ENCODE measurements at places on chromosomes 7 and 10. TPM values are rescaled to one million over a fixed set of nuclear protein-coding genes. Genes with fewer than 3 reads are reported as not detected.

DNA sequence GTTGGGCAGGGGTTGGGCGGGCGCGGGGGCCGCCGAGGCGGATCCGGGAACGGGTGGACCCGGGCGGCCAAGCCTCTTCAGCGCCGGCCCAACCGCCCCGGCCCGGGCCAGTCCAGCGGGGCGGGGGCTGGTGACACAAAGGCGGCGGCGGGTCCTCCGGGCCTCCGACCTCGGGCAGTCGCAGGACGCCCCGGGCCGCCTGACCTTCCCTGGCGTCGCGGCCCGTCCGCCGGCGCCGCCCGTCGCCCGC, 54.2 kb downstream of the METTL2B start:
- no peaks in the 10 kb centered on the region for H3K27me3 ChIP-seq
- peak overlapping the region; percentile 92 for H3K27ac ChIP-seq
- H3K4me1 ChIP-seq, result no peaks in the 10 kb centered on the region
- DNase-seq, result peak; percentile 33
- peak overlapping the region; percentile 69 for H3K4me3 ChIP-seq
- H3K36me3 ChIP-seq, result peaks cover 7% of the 10 kb centered on the region

- no peak for DNase-seq
- H3K27ac ChIP-seq, result no peak overlapping the region
- H3K36me3 ChIP-seq, result no peaks in the 10 kb centered on the region
- H3K4me3 ChIP-seq, result no peak overlapping the region
Observed at GRCh38 chr7:104327534-104327933, 869 bp upstream of the LHFPL3 start.

DNA sequence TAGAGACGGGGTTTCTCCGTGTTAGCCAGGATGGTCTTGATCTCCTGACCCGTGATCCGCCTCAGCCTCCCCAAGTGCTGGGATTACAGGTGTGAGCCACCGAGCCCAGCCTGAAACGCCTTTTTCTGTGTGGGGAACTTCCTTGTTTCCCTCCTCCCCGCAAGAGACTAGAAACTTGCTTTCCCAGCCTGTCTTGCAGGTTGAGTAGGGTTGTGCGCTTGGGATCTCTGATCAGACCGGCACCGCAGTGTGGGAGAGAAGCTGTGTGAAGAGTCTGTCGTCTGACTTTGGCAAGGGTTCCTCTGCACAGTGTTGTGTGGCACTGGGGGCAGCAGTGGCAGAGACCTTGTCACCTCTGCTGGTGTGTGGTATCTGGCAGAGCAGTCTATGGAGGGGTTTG, 28.9 kb downstream of the RBM17 start:
- no peak overlapping the region for H3K27ac ChIP-seq
- H3K4me1 ChIP-seq, result no peaks in the 10 kb centered on the region

The C7orf33 gene
- not detected for total RNA-seq

DNA sequence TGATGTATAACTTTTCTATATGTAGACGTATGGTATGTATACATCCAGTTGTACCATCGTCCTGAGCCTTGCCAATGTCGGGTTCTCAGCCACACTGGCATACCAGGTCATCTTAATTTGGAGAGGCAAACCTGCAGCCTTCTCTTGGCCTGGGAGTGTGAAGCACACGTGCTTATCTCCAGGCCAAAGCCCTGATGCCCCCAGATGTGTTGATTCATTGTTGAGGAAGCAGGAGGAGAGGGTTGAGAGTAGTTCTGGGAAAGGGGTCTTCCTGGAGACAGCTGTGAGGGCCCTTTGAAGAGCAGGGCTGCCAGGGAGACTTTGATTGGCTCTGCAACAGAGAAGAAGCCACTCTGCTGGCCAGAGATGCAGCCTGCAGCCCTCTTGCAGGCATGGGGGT, 155.6 kb downstream of the ARHGAP21 start:
- no peaks in the 10 kb centered on the region for H3K4me1 ChIP-seq
- no peaks in the 10 kb centered on the region for H3K36me3 ChIP-seq
- H3K27me3 ChIP-seq, result no peaks in the 10 kb centered on the region

DNA sequence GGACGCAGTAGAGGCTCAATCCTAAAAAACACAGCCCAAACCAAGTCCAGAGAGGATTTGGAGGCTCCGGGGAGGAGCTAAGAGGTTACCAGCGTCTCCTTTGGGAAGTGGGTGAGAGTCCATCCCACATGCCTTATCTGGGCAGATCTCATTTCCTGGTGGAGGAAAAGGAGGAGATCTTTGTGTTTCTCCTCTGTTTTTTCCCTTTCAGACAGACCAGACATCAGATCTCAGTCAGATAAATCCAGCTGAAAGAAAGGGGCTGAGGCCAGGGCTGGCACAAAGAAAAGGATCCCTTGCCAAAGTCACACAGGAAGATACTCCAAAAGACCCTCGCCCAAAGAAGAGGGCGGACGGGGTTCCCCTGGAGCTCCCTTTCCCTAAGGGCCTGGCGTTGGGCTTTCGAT, 58.3 kb upstream of the COMTD1 start:
- no peak overlapping the region for H3K27ac ChIP-seq
- H3K36me3 ChIP-seq, result no peaks in the 10 kb centered on the region
- peaks cover 6% of the 10 kb centered on the region for H3K4me1 ChIP-seq
- no peak for DNase-seq
- peaks cover 55% of the 10 kb centered on the region for H3K27me3 ChIP-seq

GRCh38 chr7:151135866-151136843, 31.3 kb downstream of the GBX1 start:
- H3K4me1 ChIP-seq, result no peaks in the 10 kb centered on the region
- H3K27me3 ChIP-seq, result no peaks in the 10 kb centered on the region
- peaks cover 12% of the 10 kb centered on the region for H3K36me3 ChIP-seq
- no peak for DNase-seq

DNA sequence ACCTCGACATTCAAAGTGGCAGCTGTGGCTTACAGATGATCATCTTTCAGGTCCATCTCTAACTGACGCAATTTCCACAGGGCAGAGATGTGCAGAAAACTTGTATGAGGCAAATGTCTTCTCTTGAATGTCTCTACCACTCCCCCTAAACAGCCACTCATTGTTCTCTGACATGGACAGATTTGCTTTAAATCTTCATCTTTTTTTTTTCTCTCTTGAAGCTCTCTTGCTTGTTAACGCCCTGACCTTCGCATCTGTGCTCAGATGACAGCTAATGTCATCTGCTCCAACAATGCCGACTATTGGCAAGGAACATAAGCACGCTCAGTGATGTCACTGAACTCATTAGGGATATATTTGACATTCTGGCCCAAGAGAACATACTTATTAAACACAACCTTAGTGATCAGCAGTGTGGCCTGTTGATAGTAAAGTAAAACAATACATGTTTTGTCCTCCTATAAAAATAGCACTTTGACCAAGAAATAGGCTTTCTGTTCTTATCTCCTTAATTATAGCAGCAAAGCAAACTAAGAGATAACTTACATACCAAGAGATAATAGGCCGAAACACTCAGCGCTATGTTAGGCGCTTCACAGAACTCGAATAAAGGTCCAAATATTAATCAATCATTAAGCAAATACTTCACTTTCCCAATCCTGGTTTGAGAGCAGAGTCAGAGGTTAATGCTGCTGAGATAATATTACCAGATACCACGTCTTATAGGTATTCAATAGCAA, 583.5 kb downstream of the PARD3 start:
- DNase-seq, result no peak
- no peak overlapping the region for H3K4me3 ChIP-seq
- no peaks in the 10 kb centered on the region for H3K4me1 ChIP-seq
- no peak overlapping the region for H3K27ac ChIP-seq

The AKR1C2 gene
- 16.2 TPM for total RNA-seq
